Foreskin keratinocyte (primary cell): ENCODE measurements at places on chromosomes 3 and 15. TPM values are rescaled to one million over a fixed set of nuclear protein-coding genes. Genes with fewer than 3 reads are reported as not detected.

The SENP8 gene
- total RNA-seq: 2.8 and 3.7 TPM in 2 replicates

The KBTBD13 gene
- not detected in 2 replicates for total RNA-seq

The CA12 gene
- 21.6 and 32.3 TPM in 2 replicates for total RNA-seq

The CHRNA7 gene
- total RNA-seq: 0.48 and 0.53 TPM in 2 replicates

The ARNT2 gene
- total RNA-seq: 0.24 and 0.25 TPM in 2 replicates

The CMTM8 gene
- total RNA-seq: 1.8 and 2.4 TPM in 2 replicates

The HTR3E gene
- not detected in 2 replicates for total RNA-seq

The CCR8 gene
- total RNA-seq: not detected in 2 replicates

The CNBP gene
- 330 and 340 TPM in 2 replicates for total RNA-seq

The AADACL2 gene
- not detected in 2 replicates for total RNA-seq

The CISH gene
- total RNA-seq: 5.7 and 6.2 TPM in 2 replicates

The CDHR4 gene
- total RNA-seq: not detected in 2 replicates

The ANKRD63 gene
- total RNA-seq: not detected in 2 replicates

The CHRNA3 gene
- not detected in 2 replicates for total RNA-seq

The GABRR3 gene
- not detected in 2 replicates for total RNA-seq

The SAMD7 gene
- not detected in 2 replicates for total RNA-seq

The RUVBL1 gene
- total RNA-seq: 98.5 and 114 TPM in 2 replicates

The IQSEC1 gene
- 7.9 and 9.3 TPM in 2 replicates for total RNA-seq

The HAPLN3 gene
- 5.4 and 6.0 TPM in 2 replicates for total RNA-seq

The GPR176 gene
- total RNA-seq: 46.2 and 49.1 TPM in 2 replicates

The SEMA4B gene
- total RNA-seq: 49.0 and 72.5 TPM in 2 replicates

The FBXO40 gene
- total RNA-seq: not detected in 2 replicates

The GATM gene
- 0.20 and 0.32 TPM in 2 replicates for total RNA-seq

The ZNF619 gene
- 5.2 and 6.2 TPM in 2 replicates for total RNA-seq

The CRABP1 gene
- not detected in 2 replicates for total RNA-seq

The FSTL1 gene
- 86.4 and 89.3 TPM in 2 replicates for total RNA-seq

The CCDC80 gene
- 24.5 and 25.0 TPM in 2 replicates for total RNA-seq

The AHSG gene
- 0.21 TPM in 1 of 2 replicates, not detected in the other for total RNA-seq

The VEPH1 gene
- 0.32 and 0.82 TPM in 2 replicates for total RNA-seq

The METTL6 gene
- 16.7 and 18.1 TPM in 2 replicates for total RNA-seq

The HEXA gene
- total RNA-seq: 60.0 and 64.1 TPM in 2 replicates

The SMARCC1 gene
- total RNA-seq: 59.6 and 62.7 TPM in 2 replicates

The FAM174B gene
- 0.46 and 0.71 TPM in 2 replicates for total RNA-seq

The MESP1 gene
- total RNA-seq: 0.11 and 0.14 TPM in 2 replicates

The BHLHE40 gene
- total RNA-seq: 78.2 and 96.0 TPM in 2 replicates

The SECISBP2L gene
- 11.9 and 12.4 TPM in 2 replicates for total RNA-seq

The VPS18 gene
- 17.7 and 20.6 TPM in 2 replicates for total RNA-seq
